ENCODE measurements at places on chromosomes 6 and 20.
A peak's percentile ranks its signal among the peaks of the same experiment; 100 is the strongest.

DNA sequence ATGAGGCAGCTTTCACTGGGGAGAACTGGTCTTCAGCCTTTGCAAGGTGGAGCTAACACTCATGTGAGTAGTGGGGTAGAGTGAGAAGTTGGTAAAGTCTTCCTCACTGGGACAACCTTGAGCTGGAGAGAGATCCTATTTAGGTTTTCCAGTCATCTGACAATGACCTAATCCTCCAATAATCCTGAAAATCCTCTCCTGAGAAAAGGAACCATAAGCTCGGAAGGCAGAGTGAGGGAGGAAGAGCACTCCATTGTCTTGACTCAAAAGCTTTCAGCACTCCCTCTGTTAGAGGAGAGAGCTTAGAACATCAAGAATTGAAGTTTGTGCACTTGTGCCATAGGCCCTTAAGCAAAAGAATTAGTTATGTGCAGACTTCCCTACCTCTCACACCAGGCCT, 77.8 kb downstream of the TRAM2 start:
- peak; percentile 72 for DNase-seq

DNA sequence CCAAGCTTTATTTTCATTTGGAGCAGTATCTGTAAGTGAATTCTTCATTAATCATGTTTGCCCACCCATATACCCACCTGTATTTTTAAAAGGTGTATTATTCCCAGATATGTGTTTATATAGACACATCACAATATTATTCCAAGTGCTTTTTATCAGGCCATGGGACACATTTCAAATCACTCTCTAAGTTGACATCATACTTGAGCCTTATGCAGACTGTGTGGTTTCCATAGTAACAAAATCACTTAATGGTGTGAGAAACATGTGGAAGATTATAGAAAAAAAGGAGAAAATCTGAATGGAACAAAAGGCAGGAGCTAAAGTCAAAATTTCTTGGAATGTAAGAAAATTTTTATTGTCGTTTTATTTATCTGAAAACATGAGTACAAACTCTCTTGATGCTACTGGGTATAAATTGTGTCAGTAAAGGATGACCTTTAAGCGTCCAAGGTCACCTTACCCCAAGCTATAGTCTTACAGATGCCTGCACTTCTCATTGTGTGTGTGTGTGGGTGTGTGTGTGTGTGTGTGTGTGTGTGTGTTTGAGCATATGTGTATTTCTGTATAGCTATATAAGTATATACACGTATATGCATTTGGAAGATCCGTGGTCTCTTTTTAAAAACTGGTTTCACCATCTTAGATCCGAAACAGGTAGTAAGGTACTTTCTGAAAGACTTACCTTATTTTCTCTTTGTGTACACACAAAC, 79.8 kb upstream of the CCN6 start:
- DNase-seq, result peak; percentile 64

DNA sequence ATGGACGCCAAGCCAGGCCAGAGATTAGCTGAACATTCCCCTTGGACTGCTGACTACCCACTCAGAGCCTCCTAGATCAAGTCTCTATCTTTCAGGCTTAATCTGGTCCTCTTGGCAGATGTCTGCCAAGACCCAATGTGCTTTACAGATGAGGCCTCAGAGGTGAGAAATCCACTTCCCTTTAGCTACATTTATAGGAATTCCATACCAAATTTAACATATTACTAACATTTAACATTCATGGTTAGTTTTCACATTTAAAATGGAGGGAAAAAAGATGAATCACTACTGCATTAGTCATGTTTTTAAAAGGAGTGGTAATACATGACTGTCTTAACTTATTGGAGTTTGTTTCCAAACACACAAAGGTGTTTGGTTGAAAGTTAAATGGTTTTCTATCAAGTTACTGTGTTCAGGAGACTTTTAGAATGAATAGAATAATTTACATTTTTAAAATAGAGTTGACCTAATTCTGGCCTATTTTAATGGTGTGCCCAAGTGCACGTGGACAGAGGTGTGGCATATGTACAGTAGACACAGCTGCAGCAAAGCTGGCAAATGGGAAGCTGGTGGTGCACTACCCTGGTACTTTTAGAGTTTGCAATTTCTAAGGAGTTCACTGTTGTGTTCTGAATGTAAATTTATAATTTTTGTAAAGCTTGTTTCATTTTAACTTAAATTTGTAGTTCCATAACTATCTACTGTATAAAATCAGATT, 41.9 kb upstream of the CALHM6 start:
- peak; percentile 41 for DNase-seq

GRCh38 chr6:795046-795685, 102.2 kb upstream of the EXOC2 start:
- no peak for DNase-seq

DNA sequence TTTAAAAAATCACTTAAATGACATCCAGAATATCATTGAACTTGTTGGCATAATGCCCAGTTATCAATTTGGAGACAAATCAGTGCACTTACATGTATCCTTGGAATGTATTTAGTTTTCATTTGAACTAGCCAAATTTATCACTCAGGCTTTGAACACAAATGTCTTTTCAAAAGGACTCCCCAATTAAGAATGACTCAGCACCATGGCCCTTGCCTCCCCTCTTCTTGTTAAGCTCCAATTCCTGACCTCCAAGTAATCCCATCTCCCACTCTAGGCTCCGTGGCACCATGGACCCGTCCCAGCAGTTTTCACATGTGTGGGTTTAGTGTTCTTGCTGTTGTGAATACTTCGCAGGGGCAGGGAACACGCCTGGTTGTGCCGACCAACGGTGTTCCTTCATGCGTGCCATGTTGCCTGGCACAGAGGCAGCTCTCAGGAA, 2.7 kb downstream of the AKAP12 start:
- DNase-seq, result peak; percentile 36

GRCh38 chr6:16540804-16541752, 220.2 kb downstream of the ATXN1 start:
- no peak for DNase-seq

DNA sequence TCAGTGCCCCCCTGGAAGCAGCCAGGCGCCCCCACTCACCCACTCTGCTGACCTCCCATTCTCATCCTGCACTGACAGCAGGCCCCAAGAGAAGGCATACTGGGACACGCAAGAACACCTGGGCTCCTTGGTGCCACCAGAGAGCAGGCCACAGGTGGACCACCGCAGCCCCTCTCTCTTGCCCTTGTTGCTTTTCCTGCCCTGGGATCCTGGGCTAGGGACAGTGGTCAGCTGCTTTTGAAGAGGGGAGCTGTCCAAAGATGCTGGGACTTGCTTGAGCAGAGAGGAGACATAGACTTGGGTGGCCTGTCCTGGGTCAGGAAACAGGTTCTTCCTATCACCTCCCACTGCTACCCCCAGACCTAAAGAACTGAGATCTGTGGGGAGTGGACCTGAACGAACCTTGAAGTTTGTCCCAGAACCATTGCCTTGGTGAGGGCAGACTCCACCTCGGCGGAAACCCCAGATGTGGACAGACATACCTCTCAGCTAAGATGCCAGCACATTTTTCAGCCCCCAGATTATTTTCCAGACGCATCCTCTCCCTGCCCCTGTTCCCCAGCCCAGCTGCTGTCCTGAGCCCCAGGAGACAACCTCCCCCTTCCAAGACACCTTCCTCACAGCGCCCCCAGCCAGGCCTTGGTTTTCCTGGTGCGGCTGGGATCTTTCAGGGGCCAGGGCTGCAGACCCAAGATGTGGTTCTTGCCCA, 1.1 kb downstream of the GLP1R start:
- no peak for DNase-seq

- DNase-seq, result no peak
Observed at GRCh38 chr6:104829183-104829958, 30.3 kb downstream of the HACE1 start.

DNA sequence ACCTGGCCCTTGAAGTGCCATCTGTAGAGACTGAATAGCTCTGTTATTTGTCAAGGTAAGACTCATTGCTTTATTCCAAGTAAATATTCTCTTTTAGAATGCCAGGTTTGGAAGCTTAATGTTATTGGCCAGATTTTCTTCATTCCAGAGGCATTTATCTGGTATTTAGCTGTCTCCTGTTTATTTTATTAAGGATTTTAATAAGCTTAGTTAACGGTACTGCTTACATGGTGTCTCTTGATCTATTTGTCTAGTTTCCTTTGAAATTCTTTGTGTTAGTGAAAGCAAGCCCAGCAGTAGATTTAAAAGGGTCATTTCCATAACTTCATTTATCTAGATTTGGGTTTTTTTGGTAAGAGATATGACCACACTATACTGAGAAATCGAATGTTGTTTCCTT, 7.7 kb downstream of the RALY start:
- DNase-seq, result peak; percentile 34

GRCh38 chr20:13041574-13042457, 33.0 kb downstream of the SPTLC3 start:
- DNase-seq, result peak; percentile 24

- peak; percentile 40 for DNase-seq
Observed at GRCh38 chr6:134145786-134146185, 93.4 kb upstream of the SLC2A12 start.

GRCh38 chr6:52539607-52540006, 37.3 kb downstream of the TRAM2 start:
- peak; percentile 85 for DNase-seq

- DNase-seq, result no peak
Observed at GRCh38 chr20:8127553-8128255, 4.4 kb upstream of the PLCB1 start.

DNA sequence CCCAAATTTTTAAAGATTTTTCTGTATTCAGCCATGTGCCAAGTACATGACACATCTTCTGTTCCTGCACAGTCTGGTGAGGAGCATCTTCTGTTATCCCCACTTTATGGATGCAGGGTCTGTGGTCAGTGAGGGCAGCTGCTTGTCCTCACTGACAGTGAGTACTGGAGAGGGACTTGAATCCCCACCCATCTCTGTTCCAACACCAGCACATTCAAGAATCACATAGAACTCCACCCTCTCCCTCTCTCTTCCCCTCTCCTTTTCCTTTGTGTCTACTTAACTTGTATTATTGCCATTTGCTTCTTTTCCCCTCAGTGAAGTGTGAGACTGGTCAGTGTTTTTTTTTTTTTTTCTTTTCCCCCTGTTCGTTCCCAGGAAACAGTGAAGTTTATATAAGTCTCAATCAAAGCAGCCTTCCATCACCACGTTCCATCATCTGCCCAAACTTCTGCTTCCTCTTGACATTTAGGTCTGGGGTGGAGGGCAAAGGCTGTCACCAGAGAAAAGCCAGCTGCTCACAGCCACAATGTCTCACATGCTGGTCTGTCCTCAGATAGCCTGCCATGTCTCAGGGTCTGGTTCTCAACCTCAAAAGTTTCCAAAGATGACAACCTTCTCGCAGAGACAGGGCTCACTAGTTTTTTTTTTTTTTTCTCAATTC, 110.0 kb upstream of the SSTR4 start:
- no peak for DNase-seq

- DNase-seq, result peak; percentile 19
Observed at GRCh38 chr6:159487636-159488035, 205.4 kb downstream of the SOD2 start.

- DNase-seq, result no peak
Observed at GRCh38 chr20:59322585-59323454, 22.4 kb downstream of the EDN3 start.

DNA sequence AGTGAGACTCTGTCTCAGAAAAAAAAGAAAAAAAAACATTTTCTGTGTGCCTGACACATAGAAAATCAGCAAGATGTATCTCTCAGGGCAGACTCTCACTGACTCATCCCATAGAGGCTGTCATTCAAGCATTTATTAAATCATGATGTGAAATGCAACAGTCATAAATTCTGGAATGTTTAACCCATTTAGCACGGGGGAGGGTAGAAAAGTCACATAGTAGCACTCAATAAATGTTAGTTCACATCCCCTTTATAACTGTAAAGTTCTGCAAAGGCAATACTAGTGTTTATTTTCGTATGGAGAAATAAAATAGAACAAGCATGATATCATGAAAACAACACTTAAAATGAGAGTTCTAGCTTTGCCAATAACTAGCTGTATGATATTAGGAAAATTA, 15.5 kb upstream of the CARMIL1 start:
- DNase-seq, result peak; percentile 71

- DNase-seq, result no peak
Observed at GRCh38 chr6:158815907-158816306, 3.3 kb downstream of the EZR start.

DNA sequence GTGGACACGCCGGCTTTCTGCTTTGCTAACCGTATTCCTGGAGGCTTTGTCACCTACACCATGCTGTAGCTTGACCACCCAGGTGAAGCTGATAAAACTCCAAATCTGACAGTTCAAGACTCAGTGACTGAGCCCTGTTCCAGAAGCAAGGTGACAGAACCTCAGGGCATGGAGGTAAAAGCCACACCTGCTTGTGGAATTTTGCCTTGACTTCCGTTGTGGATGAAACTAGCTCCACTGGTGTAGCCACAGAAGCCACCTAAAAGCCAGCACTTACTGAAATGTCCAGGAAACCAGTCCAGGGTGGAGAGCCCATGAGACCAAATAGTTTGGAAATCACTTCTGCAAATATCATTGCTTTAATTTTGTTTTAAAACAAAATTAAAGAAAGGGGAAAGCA, 11.0 kb downstream of the CST8 start:
- DNase-seq, result no peak

- DNase-seq, result no peak
Observed at GRCh38 chr20:21124190-21124589, 1.7 kb upstream of the KIZ start.

DNA sequence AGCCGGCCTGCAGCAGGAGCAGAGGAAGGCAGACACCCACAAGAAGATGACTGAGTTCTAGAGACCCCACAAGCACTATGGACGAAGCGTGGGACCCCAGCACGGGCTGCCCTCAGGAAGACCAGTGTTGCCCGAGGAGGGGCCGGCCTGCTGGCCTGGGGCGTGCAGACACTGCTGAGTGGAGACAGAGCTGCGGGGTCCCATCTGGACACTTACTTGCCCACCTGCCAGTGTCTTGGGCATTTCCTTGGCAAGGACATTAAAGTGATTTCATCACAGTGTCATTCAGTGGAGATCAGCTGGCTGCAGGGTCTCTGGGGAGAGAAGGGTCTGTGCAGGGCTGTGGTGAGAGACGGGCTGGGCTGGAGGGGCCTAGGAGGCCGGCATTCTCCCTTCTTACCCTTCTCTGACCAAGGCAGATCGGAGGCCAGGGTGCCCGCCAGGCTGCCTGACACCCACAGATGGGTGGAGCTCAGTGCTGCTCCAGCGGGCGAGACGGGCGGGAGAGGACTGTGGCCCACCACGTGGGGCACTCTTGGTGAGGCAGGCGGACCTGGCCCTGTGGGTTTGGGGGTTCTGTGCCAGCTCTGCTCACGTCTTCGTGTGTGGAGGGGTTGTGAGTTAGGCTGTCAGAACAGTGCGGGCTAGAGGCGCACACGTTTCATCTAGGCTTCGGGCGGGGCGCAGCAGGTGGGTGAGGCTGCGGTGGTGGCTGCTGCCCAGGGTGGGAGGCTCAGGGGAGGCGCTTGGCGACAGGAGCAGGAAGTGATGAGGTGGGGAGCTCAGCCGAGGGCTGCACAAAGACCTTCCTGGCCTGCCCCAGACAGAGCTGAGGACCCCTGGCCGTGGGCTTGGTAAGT, at the start of gene LIME1:
TSS of gene LIME1 (plus strand) at position 806 of the 860 bp plus-strand sequence. CDS start 886 bp downstream, outside the sequence.
- no peak for DNase-seq

DNA sequence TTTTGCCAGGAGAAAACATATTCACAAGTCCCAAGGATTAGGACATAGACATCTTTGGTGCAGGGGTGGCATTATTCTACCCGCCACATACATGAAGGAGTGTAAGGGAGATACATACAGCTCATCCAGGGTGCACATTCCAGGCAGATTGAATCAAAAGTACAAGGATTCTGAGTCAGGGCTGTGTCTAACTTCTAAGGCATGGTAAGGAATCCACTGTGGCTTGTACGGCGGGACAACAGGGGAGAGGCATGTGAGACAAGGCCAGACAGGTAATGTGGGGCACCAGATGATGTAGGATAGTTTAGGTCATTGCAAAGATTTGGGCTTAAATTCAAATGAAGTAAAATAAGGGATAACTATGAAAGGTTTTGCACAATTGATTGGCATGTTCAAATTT, 780.9 kb downstream of the C6orf118 start:
- DNase-seq, result no peak

Measured in M059J (cell line).